CD8-positive, alpha-beta memory T cell (primary cell): ENCODE measurements at places on chromosomes 1 and 21. TPM values are rescaled to one million over a fixed set of nuclear protein-coding genes. Genes with fewer than 3 reads are reported as not detected.

Gene ACTA1
- not detected for total RNA-seq

Gene SNX7
- total RNA-seq, result not detected

Gene IFI44L
- total RNA-seq, result 1.4 TPM

Gene NKAIN1
- not detected for total RNA-seq

Gene PTGS2
- 3.1 TPM for total RNA-seq

Gene DNM3
- total RNA-seq, result 0.64 TPM

Gene LYPD8
- total RNA-seq, result not detected

Gene SV2A
- total RNA-seq, result 5.6 TPM

Gene ESRRG
- total RNA-seq, result not detected

DNA sequence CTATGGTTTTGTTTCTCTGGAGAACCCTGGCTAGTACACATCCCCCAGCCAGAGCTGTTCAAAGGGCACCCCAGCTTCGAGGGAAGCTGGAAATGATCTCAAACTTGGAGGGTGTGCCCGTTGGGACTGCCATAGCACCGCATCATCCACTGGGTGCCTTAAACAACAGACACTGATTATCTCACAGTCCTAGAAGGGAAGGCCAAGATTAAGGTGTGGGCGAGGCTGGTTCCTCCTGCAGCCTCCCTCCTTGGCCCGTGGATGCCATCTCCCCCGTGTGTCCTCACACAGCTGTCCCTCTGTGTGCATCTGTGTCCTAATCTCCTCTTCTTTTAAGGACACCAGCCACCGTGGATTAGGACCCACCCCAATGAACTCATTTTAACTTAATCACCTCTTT is 4.2 kb upstream of the IBA57 start:
- no peak for DNase-seq

GRCh38 chr1:187513190-187513589 is 684.4 kb downstream of the PLA2G4A start:
- DNase-seq, result no peak

DNA sequence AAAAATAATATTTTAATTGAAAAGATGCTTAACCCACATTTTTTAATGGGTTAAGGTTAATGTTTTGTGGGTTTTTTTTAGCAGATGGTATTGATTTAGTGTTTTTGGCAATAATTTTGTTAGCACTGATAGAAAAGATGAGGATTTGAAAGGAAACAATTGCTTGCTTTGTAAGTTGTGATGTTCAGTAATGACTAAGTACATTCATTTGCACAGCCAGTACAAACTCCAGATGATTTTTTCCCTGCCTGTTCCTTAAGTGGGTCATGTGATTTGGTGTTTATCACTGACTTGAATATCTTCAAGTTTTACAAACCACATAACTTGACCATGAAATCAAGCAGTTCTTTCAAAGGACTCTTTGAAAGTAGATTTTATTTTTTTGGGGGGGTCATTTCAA is 15.0 kb downstream of the DISP1 start:
- DNase-seq, result no peak

DNA sequence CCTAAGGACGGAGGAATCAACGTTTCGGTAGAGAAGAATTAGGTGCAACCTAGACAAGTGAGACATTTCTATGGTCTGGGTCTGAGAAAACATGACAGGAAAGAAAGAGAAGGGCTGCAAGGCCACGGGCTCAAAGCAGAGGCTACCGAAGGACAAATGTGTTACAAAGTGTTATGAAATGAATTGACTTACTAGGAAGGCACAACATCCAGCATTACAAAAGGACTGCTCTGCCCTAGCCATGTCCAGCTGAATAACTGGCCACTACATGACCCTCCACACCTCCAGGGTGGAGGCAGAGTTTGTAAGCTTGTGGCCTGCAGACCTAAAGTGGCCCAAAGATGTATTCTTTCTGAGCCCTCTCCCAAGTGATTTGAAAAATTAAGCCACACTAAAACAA is 133.6 kb downstream of the GDAP2 start:
- no peak for DNase-seq

- DNase-seq, result no peak
These were observed 84.5 kb upstream of the ST6GALNAC5 start for GRCh38 chr1:76782809-76783208.

- no peak for DNase-seq
These were observed 10.5 kb upstream of the NASP start for GRCh38 chr1:45573231-45573804.

DNA sequence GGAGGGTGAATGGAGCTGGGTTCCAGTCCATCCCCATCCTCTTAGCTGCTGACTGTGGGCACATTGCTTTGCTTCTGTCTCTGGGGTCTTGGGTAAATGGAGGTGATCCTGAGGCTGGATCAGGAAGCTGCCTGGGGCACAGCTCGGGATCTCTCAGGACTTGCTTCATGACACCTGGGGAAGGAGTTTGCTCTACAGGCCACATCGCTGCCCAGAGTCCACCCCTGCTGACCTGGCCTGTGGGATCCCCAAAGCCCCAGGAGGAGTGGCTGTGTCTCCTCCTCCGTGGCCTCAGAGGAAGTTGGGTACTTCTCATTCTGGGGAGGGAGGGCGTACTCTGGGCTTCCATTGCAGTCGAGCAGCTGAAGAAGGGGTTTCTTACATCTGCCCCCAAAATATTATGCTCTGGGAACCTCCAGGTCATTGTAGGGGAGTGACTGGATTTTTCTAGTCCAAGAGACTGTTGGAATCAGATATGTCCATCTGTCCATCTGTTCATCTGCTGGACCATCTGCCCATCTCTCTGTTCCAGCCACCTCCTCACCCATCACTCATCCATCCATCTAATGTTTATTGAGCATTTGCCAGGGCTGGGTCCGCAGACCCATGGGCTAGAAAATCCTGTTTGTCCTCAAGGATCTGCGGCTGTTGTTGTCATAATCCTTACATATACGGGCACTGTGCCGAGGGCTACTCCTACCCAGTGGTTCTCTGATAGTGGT is 45.9 kb downstream of the ARHGEF10L start:
- no peak for DNase-seq

DNA sequence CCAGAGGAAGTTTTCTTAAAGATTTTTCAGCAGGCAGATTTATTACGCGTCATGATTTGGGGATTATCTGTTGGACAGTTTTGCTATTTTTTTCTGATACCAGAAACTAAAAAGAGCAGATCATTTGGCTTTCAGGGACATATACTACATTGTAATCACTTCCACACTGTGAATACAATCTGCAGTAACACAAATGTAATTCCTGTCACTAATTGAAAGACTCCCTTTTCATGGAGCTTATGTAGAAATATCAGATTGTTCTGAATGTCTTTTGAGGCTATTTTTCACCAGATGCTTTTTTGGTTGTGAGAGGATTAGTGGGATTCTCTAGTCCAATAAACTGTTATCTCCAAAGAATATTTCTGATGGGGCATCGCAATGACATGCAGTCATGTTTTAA is 464.2 kb downstream of the DISC1 start:
- DNase-seq, result no peak

DNA sequence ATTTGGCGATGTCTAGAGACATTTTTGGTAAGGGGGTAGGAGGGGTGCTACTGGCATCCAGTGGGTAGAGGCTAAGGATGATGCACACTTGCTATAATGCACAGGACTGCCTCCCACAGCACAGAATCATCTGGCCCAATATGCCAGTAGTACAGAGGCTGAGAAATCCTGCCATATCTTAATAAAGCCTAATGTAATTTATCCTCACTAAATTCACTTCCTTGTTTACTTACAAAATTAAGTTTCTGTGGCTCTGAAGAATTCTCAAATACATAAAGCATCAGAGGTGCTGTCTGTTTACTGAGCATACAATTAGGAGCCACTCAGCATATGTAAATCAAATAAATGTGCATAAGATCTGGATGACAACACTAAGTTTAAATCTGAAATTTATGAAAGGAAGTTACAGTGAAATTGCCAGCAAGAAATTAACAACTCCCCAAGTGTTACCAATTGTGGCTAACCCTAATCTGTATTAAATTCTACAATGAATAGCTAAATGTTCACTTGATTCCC is 26.5 kb downstream of the NGF start:
- no peak for DNase-seq

DNA sequence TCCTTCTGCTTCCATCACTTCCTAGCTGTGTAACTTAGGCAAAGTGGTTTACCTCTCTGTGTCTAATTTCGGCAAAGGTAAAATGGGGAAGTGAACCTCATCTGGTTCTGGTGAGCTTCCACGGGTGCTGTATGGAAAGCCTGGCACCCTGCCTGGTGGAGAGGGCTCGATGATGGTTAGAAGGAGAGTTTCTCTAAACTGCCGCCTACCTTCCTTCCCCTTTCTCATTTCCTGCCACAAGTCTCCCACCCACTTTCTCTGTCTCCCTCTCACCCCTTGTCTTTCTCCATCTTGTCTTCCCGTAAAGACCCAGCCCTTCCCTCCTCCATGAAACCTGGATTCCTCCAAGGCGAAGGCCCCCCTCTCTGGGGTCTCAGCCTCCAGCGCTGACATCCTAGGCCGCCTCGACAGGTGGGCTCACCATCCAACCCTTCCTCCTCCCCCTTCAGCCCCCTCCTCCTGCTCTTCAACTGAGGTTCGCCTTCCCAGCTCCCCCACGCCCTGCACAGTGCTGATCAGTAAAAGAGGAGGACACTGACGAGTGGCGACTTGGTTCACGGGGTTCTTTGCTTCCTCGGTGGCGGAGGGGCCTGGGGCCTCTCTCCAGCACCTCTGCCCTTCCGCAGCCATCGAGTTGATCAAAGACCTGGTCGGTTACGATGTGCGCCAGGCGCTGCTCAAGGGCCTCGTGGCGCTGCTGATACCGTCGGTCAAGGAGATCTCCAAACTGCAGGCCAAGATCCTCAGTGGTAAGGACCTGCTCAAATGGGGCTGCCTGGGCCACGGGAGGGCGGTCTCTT is 7.3 kb downstream of the RNU5D-1 start:
- DNase-seq, result peak; percentile 44

GRCh38 chr1:153698923-153699714 is 20.6 kb downstream of the NPR1 start:
- no peak for DNase-seq

DNA sequence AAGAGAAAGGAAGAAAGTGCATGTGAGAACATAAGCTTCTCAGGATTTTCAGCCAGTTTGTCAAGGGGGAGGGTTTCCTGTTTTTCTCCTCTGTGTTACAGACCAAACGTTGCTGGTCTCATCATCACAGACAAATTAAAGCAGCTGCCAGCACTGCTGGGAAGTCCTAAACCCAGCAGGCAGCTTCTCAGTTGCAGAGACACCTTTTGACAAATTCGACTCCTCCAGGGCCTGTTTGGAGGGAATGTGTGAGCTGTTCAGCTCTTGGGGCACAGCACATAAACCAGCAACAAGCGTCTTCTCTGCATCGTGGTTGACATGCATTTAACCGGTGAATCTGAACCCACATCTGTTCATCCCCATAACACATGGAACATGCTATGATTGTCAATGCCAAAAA is 454.6 kb upstream of the RUNX1 start:
- DNase-seq, result no peak

DNA sequence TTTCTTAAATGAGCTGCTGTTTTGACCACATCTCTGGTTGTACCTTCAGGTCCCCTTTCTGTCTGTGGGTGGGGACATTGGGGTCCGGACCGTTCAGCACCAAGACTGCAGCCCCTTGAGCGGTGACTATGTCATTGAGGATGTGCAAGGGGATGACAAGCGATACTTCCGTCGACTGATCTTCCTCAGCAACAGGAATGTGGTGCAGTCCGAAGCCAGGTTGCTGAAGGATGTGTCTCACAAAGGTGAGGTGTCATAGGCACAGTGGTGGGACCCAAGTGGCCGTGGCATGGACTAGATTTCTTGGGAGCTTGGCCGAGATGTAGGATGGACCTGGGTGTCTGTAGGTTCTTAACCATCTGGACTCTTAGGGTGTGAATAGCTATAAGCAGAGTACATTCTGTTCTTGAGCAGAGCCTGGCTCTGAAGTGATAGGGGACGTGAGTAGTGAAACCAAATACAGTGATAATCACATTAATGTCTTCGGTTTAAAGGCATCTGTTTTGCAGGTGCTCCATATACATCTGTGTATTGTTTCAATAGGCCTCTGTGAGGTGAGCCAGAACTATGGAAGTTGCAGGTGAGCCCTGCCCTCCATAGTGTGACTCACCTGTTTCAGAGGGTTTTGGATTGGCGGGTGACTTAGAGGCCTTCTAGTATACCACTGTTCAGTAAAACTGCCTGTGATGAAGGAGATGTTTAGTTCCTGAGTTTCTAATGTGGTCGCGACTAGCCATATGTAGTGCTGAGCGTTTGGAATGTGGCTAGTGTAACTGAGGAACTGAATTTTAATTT is 6.4 kb downstream of the METTL13 start:
- no peak for DNase-seq

DNA sequence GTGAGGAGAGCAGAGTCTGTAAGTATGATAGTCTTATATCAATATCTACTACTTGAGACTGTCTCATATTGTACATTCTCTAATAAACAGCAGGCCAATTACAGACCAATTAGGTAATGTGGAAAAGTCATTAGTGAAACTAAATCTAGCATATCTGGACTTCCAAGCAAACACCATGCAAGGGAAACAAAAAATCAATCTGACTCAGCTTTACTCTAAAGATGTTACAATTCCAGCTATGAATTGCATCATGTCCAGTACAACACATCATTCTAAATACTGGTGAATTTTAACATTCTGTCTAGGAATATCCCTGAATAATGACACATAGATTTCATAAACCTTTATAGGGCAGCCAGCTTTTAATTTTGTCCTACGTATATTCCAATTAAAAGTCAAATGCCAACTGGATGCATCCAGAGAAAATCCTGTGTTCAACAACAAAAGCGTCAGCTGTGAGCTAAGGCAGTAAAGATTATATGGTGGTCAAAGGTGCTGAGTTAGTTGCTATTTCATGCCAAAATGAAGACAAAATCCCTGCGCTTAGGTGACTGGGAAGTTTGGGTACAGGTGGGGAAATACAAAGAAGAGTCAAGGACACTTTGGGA is 159.3 kb downstream of the TTLL7 start:
- DNase-seq, result no peak

DNA sequence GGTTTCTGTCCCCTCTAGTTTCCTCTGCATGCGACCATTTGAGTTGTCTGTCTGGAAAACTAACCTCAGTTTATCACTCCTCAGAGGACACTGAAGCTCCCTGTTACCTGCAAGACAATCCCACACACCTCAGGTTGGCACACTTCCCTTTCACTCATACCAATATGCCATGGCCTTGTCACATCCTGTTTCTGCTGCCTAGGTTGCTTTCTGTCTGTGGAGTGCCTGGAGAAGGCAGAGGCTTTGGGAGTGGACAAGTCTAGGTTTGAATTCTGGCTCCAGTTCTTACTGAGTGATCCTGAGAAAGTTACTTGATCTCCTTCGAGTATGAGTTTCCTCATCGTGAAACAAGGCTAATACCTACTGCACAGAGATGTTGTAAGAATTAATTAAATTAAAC is 171.5 kb upstream of the CACYBP start:
- no peak for DNase-seq

DNA sequence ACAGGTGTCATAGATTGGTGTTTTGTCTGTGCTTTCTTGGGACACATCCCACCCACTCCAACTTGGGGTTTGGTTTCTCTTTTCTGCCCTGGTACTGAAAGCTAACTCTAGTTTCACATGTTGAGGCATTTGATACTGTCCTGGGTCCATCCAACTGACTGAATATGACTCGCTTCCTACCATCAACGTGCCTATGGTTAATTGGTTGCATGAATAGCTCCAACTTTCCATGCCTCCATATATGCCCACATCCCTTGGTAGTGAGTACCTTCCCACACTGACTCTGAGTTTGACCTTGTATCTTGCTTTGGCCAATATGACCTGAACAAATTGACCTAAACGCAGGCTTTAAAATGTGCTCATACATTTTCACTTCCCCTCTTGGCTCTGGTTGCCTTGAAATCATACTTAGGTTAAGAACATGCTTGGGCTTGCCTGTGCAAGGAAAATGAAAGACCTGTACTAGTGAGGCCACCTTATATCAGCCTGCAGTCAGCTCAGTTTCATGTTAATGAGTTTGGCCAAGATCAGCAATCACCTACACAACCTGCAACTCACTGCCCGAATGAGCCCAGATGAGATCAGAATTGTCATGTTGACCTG is 81.0 kb upstream of the KCNK2 start:
- DNase-seq, result no peak
